ENCODE measurements at places on chromosomes 3 and 15.

DNA sequence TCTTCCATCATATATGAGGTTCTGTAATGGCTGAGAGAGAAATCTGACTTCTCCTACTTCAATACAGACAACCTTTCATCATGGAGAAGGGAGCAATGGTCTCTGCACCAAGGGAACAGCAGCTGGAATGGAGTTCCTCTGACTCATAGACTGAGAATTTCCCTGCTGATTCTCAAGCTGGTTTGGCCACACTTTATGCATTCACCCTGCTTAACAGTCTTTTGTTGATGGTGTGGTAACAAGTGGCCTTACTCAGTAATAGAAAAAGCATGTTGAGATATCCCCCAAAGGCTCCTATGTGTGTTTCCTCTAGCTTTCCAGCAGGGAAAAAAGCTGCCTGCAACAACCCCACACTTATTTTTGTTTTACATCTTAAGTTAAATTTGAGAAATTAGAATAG lies 138.1 kb downstream of the GREM1 start:
- DNase-seq = peak; percentile 45

GRCh38 chr3:57152151-57153143 lies 12.7 kb downstream of the IL17RD start:
- DNase-seq = no peak

GRCh38 chr3:190458040-190458439 lies 8.3 kb upstream of the TMEM207 start:
- DNase-seq = no peak

DNA sequence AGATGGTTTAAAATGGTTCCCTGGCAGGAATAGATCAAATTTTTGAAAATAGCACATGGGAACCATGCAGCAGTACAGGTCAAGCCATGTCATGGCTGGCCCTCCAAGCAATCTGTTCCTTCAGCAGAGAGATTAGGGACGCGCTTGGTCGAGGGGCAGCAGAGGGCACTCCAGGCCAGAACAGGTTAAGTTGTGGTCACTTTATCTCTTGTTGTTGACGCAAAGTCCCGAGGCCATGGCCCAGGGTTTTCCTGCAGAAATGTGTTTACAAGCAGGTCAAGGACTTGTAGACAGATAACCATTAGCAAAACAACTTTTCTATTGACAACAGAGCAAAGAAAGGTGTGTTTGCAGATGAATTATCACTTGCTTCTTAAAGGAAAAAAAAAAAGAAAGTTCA lies 570.0 kb upstream of the NR2F2 start:
- DNase-seq = no peak

GRCh38 chr3:71628522-71628921 lies 45.0 kb upstream of the FOXP1 start:
- no peak for DNase-seq

DNA sequence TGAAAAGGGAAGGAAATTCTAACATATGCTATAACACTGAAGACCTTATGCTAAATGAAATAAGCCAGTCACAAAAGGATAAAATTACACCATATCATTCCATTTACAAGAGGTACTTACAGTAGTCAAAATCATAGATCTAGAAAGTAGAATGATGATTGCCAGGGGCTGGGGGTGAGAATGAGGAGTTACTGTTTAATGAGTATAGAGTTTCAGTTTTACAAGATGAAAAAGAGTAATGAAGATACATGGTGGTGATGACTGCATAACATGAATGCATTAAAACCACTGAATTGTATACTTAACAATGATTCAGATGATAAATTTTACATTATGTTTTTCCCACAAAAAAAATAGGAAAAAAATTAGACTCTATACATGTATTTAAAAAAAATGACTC lies 152.6 kb downstream of the SCAPER start:
- DNase-seq = no peak

- DNase-seq = peak; percentile 6
Measured at GRCh38 chr3:130395916-130396315, 50.4 kb downstream of the COL6A5 start.

DNA sequence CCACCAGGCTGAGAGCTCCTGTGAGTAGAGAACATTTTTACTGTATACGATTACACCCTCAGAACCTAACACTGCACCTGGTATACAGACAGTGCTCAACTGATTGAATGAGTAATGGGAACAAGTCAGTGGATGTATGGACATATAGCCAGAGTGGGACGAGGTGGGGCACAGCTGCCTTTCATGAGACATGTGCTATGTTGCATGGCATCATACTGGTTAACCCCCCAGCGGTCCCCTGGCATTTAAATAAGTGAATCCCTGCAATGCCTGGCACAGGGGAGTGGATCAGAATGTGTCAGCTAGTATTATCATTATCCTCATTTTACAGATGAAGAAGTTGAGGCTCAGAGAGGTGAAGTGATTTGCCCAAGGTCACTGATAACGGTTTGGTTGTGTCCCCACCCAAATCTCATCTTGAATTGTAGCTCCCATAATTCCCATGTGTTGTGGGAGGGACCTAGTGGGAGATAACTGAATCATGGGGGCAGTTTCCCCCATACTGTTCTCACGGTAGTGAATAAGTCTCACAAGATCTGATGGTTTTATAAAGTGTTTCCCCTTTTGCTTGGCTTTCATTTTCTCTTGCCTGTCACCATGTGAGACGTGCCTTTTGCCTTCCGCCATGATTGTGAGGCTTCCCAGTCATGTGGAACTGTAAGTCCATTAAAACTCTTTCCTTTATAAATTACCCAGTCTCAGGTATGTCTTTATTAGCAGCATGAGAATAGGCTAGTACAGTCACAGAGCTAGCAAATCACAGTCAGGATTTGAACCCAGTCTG lies 56.0 kb upstream of the ATP2B2 start:
- no peak for DNase-seq

DNA sequence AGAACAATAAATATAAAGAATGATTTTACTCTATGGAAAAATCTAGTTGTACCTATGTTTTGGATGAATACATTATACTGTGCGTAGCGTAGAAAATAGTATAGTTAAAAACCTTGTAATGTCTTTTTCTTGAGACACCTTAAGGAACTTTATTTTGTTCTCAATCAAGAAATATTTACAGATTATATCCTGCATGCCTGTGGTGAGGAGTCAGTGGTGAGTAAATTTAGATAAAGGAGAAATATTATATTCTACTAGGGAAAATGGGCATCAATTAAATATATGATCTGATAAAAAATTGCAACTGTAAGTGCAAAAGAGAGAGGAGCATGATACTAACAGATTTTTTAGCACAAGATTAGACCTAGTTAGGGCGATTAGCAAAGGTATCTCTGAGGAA lies 157.7 kb downstream of the RBMS3 start:
- DNase-seq = no peak

DNA sequence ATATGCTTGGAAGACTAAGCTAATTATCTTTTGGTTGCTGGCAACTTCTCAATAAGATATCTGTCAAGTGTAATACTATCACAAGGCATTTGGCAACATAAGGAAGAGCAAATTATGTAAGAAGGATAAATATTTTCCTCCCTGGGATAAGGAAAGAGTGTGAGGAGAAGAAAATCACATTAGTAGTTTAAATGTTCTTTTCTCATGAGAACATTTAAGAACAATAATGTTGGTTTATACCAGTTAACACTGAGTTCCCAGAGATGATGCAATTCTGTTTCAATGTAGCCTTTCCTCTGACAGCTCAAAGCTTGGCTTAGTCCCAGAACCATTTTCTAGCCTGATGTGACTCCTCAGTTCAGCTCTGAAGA lies 66.1 kb upstream of the NPHP3 start:
- peak; percentile 8 for DNase-seq

- no peak for DNase-seq
Measured at GRCh38 chr15:79932447-79932846, 35.6 kb upstream of the MTHFS start.

DNA sequence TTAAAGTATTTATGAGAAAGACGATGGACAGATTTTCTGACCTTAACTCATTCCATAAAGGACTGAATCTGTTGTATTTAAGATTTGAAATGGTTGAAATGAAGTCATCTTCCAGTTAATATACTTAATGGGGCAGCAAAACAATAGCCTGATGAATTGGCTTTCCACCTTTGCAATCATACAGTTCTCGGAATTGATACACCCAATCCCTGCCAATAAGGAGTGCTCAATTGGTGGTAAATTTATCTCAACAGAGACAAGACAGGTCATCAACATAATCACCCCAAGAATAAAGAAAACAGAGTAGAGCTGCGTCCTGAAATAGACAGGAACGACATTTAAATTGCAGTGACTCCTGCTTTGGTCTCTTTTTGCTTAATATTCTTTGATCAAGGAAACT lies 11.2 kb downstream of the ANXA2 start:
- DNase-seq = no peak

DNA sequence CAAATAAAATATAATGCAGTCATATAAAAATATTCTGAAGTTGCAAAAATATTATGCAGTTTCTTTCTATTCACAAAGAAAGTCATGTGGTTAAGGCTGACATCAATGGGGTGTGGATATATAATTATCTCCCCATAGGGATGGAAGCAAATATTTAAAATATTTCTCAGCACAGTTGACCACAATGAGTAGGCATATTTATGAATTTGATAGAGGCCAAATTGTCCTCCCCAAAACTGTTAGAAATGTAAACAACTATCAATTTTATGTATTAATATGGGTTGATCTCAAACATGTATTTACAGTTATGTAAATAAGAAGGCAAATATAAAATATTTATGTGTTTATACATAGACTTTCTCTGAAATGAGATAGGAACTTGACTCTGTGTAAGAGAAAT lies 246.0 kb upstream of the CBLB start:
- no peak for DNase-seq

DNA sequence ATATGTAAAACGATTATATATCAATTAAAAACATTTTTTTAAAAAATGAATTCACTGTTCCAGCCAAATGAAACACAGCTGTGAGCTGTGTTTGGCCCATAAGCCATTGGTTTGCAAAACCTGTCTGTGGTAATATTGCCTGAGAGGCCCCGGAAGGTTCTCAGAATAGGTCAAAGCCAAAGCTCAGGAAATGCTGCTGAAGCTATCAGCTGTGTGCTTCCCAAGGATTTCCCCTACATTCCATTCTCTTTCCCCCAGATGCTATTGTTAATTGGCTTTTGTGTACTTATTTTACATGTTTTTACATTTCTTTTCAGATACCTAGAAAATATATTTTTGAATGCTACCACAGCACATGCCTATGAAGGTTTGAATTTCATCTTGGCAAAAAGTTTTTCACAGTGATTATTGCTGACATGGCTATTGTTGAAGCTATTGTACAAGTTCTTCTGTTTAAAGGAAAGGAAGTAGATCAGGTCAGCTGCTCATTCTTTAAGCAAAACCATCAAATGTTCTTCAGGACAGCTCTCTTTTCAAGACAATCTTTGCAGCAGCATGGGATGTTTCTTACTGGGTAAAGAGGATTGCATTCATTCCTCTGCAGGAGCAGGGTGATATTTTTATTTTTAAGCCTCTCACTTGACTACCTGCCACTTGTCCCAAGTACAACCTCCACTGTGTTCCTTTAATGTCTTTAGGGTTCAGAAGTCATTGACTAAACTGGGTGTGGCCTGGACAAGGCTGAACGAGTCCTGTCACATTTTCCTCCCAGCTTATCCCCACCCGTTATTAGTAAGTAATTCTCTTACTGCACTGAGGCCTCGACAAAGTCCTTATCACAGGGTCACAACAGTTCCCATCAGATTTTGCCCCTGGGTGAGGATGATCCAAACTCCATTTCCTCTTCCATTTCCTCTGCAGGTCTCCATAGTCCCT lies 26.3 kb upstream of the BNC1 start:
- no peak for DNase-seq

DNA sequence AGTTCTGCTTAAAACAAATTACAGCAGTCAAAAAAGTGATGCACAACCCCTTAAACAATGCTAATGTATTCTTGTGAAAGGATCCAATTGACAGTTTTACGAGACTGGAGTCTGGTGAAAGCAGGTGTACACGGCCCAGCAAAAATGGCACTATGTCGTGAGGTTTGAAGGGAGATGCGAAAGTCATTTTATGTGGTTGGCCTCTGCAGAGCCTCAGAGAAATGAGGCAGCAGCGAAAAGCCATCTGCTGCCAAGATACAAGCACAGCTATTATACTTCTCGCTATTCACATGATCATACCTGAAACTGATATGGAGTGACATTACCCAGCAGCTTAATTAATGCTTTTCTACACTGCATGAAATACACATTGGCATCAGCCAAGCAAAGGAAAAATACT lies 36.4 kb downstream of the MECOM start:
- no peak for DNase-seq

DNA sequence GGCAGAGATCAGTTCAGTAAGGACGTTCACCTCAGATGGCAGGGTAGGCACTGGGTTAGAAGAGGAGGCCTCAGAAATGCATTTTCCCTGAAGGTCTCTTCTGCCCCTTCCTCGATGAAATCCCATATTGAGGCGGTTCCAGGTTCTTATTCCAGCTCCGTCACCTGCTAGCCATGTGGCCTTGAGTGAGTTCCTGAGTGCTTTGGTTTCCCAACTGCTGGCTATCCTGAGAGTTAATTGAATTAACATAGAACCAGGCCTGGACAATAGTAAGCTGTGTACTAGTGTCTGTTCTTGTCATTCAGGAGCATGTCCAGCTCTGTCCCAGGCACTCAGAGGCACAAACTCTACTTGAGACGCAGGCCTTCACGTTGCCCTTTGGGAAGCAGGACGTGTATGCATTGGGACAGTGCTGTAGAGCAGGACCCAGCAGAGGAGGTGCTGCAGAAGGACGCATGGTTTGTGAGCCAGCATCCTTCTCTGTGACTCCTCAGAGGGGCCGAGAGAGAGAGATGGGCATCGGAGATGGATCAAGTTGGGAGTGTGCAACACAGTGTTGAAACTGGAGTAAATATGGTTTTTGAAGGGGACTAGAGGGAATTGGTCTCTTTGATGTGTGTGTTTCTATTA lies 114.2 kb downstream of the ASB7 start:
- DNase-seq = no peak

- no peak for DNase-seq
Measured at GRCh38 chr15:83163032-83163431, 44.6 kb downstream of the HDGFL3 start.

DNA sequence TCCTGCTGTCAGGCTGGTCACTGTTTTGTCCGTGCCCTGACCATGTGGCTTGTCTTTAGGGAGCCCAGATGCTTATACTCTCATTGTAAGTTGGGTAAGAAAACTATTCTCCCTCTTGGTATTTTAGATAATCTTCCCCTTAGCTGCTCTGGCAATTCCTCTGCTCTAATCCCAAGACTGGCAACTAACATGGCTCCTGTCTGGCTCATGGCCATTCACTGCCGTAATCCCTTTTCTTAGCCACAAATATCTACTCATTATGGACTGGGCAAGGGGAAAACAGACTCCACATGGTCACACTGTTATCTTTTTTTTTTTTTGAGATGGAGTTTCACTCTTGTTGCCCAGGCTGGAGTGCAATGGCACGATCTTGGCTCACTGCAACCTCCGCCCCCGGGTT lies 38.8 kb downstream of the TYRO3 start:
- DNase-seq = no peak
